ENCODE measurements at places on chromosomes 1 and 21.

DNA sequence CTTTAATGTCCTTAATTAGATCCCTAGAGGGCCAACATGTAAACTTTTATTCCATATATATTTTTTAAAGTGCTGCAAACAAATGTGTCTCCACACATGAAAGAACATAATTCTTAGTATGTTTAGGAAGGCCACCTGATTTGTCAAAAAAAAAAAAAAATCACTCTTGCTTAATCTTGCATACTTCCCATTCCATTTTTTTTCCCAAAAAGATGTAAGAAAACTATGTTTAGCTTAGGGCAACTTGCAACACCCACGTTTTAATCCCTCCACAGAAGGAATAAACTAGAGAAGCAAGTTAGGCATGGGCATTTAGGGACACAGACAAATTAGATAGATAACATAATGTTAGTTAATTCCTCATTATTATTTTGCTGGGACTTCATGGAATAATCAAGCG, 5.6 kb downstream of the YOD1 start:
- DNase-seq = no peak

GRCh38 chr1:34009340-34009985, 145.6 kb downstream of the HMGB4 start:
- DNase-seq = no peak

DNA sequence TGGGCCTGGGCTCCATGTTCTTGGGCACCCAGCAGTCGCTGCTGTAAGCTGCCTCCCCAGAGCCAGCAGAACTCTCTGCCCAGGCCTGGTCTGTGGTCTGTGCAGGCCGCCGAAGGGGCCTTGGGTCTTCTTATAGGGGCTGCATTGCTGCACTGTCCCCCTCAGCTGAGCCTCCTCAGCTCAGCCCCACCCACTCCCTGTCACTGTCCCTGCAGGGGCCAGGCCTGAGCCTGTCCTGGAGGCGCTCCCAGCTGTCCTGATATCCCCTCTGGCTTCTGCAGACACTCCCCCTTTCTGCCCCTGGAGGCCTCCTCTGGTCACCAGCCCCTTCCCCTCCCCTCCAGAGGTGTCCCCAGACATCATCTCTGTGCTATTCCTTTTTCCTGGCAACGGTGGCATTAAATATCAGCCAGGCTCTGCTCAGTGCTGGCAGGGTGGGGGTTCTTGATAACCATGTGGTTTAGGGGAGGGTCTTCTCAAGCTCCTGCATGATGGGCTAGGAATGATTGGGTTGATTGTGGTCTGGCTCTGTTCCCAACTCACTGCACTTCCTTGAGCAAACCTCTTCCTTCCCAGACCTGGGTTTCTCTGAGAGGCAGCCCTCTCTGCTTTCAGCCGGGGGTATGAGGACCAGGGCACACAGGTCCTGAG, 3.7 kb upstream of the FOXO6 start:
- no peak for DNase-seq

DNA sequence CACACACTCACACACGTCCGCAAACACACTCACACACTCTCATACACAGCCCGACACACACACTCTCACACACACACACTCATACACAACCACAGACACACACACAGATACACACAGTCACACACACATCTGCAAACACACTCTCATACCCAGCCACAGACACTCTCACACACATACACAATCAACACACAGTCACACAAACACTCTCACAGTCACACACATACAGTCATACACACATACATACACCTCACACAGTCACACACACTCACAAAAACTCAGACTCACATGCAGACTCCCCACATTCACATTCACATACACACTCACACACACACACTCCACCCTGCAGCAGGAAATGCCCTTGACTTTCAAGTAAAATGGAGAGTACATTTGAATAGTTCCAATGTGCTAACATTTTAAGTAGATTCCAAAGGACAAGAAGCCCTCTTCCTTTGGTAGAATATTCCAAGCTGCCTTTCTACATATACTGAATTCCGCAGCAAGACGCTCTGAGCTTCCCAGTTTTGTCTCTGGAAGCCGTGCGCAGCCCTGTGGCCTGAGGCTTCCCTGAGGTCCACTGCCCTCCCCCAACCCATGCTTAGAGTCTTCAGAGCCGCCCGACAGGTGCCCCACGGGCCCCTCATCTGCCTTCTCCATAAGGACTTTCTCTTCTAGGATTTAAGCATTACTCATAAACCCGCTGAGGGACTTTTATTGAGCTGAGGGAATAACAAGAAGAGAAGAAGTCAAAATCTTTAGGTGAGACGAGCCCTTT, 9.7 kb downstream of the BATF3 start:
- DNase-seq = no peak

DNA sequence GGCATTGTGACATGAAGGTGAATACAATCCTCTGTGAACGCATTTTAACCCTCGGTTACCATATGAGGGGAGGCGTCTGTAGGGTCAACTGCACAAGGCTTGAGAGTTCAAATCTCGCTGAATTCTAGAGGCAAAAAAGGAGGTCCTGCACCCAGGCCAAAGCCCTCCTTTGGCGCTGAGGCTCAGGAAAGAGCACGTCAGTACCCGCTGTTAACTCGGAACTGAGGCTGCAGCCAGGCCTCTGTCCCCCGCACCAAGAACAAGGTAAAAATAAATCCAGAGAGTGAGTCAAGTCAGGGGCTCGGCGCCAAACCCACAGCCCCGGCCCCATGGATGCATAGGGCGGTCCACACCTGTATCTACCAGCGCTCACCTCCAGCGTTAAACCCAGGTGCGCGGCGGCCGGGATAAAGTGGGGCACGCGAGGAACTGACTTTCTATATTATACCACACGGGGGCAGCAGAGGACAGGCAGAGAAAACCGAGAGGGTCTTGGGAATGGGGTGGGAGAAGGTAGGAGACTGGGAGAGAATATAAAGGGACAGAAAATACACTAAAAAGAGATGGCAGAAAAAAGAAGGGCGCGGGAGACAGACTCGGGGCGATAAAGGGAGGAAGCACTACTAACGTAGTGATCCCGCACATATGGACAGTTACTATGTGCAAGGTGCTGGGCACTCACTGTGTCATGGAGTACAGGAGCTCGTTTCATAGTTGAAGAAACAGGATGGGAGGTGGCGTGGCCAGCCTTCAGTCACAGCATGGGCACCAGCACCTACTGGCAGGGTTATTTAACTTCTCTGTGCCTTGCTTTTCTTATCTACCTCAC, 54.9 kb downstream of the DMRTA2 start:
- peak; percentile 62 for DNase-seq

DNA sequence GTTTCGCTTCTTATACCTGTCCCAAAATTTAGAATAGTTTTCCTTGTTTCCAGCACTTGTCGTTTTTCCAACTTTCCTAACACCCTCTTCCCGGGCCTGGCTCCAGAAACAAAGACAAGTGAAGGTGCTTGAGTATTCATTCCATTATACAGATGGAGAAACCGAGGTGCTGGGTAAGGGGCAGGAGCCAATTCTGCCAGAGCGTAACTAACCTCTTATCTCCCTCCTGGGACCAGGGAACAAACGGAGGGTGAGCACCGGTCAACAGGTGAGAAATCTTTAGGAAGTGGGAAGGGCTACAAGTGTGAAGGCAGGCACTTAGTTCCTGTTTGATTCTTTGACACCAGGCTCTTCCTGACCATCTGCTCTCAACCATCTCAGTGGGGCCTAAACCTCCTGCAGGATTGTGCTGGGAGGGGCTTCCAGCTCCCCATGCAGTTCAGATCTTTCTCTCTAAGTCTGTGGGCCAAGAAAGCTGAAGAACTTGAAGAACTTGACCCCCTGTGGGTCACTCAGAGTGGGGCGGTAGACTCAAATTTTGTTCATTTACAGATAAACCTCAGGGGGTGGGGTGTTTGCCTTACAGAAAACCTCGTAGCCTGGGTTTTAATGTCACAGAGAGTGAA, 8.7 kb downstream of the PLXNA2 start:
- DNase-seq = no peak

- no peak for DNase-seq
These were observed 40.5 kb upstream of the CAPZB start for GRCh38 chr1:19525607-19526545.

DNA sequence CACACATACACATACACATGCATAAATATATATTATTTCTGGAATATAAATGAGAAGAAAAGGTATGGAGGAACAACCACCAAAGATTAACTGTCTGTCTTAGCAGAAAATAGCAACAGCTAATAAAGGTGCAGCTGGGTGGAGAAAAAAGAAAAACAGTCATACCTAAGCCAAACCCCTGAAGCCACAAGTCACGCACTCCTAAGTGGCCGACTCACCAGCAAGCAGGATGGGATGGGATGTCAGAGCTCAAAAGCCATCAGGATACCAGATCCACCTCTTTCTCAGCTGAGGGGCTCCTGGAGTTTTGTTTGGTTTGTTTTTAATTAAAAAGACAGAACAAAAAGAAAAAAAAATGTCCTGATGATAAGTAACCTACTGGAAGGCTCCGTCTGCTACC, 64.7 kb upstream of the HIVEP3 start:
- no peak for DNase-seq

DNA sequence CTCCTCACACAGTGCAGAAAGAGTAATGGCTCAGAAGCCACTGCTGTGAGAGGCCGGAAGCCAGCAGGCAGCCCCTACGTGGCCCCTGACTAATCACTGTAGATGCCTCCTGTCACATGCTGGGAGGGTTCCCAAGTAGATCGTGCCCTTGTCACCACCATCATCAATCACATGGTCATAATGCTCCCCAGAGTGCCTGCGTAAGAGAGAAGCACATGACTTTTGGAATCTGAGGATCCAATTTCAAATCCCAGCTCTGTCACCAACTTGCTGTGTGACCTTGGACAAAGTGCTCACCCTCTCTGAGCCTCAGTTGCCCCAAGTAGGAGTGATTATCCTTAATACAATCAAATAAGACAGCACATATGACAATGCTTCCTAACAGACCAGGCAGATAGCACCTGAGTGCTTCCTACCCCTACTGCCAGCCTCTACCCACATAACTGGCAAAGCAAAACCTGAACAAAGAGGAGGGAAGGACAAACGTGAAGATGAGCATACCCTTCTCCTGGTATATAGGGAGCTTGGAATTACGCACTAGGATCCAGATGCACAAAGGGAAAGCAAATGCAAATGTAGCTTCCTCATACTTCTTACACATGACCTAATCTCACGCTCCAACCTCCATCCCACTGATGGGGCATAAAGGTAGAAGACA, 65.7 kb downstream of the SDC3 start:
- no peak for DNase-seq

DNA sequence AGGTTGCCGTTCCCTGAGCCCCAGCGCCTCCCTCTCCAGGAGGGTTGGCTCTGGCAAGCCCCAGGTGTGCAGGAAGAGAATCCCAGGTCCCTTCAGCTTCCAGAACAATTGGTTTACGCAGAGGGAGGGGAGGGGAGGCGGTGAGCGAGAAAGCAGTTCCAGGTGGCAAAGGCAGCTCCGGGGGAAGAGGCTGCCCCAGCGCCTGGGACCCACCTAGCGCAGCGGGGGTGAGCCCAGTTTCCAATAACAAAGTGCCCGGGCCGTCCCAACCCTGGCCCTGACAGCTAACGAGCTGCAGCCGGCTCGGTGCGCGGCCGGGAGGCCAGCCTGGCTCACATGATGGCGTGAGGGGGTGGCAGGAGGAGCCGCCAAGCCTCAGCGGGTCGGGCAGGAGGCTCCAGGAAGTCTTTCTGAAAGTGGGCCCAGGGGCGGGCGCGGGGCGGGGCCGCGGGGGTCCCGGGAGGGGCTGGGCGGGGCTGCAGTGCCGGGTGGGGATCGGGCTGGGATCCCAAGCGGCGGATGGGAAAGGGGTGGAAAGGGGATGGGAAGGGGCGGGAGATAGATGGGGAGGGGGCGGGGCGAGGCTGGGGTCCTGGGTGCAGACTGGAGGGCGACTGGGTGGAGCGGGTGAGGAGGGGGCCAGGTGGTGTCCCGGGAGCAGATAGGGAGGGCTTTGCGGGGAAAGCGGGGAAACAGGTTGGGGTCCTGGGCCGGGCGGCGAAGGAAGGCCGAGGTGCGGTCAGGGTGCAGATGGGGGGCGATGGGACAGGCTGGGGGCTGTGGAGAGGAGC, 22.8 kb downstream of the DHRS3 start:
- DNase-seq = no peak

GRCh38 chr1:35835398-35835797, 27.6 kb downstream of the AGO4 start:
- no peak for DNase-seq

DNA sequence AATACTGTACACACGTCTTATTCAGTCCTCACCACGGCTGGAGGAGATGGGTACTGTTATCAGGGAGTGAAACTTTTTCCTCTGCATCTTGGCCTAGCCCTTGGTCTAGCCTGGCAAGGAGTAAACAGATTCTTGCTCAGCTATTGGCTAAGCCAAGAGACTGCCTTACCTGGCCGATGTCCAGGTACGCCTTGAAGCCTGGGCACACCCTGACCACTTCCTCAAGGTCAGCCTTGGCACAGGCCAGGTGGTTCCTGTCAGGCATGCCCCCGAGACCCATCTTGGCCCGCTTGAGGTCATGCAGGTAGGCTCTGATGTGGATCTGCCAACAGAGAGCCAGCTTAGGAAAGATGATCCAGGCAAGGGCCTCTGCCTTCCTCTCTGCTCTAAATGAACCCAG, 17.8 kb upstream of the PARS2 start:
- DNase-seq = no peak

GRCh38 chr1:14724678-14725077, 126.2 kb downstream of the KAZN start:
- no peak for DNase-seq

GRCh38 chr21:29231756-29232529, 66.8 kb upstream of the BACH1 start:
- DNase-seq = no peak

- no peak for DNase-seq
These were observed 18.0 kb upstream of the IL20 start for GRCh38 chr1:206847337-206847834.
